MG63 (cell line): ENCODE measurements at places on chromosomes 1 and 21.

DNA sequence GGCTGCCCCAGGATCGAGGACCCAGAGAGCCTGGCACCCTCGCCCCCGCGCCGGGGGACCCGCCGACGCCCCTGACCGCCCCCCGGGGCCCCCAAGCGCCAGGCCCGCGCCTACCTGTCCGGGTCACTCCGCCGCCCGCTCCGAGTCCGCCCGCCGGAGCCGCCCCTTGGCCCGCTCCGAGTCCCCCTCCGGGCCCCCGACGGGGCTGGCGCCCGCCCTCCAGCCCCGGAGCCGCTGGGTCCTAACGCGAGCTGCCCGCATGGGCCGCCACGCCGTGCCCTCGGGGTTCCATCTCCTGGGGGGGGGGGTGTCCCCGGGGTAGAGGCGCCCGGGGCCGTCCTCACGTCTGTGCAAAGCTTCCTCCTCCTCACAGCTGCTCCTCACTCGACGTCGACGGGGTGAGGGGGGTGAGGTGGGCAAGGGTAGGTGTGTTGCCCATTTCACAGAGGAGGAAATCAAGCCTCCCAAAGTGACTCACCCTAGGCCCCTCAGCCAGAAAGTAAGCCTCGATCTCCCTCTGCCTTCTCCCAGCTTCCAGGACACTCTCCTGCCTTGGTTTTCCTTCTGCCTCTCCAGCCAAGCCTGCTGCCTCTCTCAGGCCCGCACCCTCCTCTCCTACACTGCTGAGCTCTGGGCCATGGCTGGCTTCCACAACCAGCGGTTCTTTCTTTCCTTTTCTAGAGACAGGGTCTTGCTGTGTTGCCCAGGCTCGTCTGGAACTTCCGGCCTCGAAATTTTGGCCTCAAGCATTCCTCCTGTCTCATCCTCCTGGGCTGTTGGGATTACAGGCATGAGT lies at the start of gene MFAP2:
TSS of gene MFAP2 (minus strand) at position 148 of the 796 bp plus-strand sequence. CDS start 2,347 bp downstream, outside the sequence.
- peak; percentile 70 for DNase-seq

DNA sequence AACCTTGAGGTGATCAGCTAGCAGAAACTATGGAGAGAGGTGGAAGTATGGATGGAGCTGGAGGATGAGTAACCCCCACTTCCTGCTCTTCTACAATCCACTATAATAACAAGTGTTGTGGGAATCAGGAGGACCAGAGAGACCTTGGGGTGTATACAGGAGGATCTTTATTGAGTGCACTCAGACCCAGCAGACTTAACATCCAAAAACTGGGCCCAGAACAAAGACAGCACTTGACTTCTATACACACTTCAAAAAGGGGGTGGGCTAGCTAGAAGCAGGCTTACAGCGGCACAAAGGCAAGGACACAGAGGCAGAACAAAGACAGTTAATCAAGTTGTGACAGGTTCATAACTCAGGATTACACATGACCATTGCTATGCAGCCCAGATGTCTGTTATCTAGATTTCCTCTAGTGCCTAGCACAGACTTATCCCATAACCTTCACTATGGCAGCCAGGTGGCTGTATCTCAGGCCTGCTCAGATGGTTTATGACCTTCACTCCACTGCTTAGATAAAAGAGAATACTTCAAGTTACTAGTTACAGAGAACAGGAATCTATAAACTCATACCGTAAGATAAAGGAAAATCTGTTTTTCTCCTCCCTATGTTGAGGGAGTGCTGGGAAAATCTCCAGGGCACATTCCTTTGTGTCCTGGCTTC lies 36.1 kb upstream of the PADI2 start:
- no peak for DNase-seq

GRCh38 chr1:205547936-205548827 lies 43.7 kb downstream of the CDK18 start:
- peak; percentile 33 for DNase-seq

- DNase-seq, result no peak
Observed at GRCh38 chr1:245915841-245916240, 591.2 kb downstream of the SMYD3 start.

DNA sequence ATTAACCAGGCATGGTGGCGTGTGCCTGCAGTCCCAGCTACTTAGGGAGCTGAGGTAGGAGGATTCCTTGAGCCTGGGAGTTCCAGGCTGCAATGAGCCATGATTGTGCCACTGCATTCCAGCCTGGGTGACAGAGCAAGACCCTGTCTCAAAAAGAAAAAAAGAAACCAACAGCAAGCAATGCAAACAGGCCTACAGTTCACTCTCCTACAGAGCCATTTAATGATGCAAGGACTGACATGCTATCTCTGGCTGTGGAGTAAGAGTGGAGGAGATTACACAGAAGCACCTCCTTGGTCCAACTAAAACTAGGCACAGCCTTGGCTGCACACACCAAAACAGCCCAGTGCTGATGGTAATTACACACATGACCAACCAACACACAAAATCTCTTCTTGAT lies 127.5 kb upstream of the SOD1 start:
- no peak for DNase-seq

DNA sequence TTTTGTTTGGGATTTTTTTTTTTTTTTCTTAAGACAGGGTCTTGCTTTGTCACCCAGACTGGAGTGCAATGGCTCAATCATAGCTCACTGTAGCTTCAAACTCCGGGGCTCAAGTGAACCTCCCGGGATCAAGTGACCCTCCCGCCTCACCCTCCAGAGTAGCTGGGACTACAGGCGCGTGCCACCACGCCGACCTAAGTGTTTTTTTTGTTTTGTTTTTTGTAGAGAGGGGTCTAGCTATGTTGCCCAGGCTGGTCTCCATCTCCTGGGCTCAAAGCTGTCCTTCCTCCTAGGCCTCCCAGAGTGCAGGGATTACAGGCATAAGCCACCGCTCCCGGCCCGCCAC lies 776 bp downstream of the HLCS start:
- DNase-seq, result no peak

- DNase-seq, result no peak
Observed at GRCh38 chr1:233473549-233474204, 140.2 kb upstream of the KCNK1 start.

GRCh38 chr1:65772607-65773006 lies 20.1 kb upstream of the PDE4B start:
- no peak for DNase-seq

DNA sequence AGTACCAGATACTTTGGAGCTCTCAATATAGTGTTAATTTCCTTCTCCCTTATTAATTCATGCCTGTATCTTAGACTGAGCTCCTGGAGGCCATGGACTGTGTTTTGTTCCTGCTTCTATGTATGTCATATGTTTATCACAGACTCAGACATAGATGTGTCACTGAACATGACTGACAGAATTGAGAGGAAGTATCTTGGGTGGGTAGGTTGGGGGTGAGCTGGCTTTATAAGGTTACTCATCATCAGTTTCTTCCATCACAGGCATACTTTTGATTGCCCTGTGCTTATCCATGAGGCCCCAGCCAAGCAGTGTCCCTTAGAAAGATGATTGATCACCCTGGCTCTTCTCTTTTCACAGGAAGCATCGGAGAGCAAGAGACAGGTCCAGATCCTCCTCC lies 5.6 kb upstream of the SH3D21 start:
- no peak for DNase-seq

- no peak for DNase-seq
Observed at GRCh38 chr21:34567604-34568155, 47.2 kb downstream of the RCAN1 start.

- DNase-seq, result no peak
Observed at GRCh38 chr1:52385376-52385775, 18.8 kb downstream of the ORC1 start.

- no peak for DNase-seq
Observed at GRCh38 chr1:195973311-195973904, 634.8 kb downstream of the KCNT2 start.

DNA sequence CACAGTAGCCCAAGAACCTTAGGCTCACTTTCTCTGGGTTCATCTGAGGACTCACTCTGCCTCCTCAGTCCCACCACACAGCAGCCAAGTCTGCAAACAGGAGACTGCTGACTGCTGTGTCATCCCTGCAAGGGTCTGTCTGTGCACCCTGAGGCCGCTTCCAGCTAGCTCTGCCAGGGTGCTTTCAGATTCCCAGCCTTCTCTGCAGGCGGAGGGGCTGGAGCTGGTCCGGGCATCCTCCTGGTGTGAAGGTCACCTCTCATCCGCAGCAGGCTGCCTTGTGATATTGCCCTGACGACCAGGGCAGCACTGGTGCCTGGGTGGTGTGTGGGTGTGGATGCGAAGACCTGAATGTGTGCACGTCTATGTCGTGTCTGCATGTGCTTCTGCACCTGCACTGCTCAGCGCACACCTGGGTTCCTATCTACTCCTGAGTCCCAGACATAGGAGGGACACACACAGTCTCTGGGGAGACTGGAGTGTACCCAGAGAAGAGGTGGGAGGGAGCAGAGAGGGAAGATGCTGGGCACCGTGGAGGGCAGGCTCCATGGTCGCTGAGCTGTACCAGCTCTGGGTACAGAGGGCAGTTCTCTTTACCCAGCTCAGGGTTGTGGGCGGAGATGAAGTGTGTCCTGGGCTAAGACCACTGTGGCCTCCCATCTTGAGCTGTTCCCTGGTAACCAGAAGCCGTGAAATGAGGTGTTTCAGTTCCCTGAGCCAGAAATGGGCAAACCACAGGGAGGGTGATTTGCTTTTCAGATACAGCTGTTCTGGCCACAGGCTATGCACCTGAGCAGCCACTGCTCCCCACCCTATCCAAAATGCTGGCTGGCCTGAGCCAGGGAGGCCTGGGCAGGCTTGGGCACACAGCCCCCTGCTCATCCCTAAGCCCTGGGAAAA lies 160.9 kb upstream of the CSF3R start:
- no peak for DNase-seq

DNA sequence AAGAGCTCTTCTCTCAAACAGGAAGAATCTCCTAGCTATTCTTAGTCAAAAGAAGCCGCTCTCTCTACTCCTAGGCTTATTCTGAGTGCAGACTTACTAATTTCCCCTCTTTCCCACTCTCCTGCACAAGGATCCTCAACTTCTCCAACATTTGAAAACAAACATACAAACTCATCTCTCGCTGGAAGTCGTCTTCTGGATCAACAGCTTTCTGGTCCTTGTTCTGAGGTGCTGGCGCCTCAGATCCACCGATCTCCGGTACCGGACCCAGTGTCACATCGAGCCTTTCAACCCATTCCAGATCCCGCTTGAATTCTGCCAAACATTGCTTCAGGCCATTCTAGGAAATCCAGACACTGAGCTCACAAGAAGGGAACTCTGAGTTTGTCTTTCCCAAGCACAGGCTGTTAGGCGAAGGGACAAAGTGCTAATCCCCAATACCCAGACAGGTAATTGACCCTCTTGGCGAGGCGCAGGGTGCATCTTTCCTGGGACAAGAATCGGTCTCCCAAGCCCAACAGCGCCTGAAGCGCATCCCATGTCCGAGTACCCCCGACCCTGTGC lies 696 bp downstream of the EBNA1BP2 start:
- peak; percentile 4 for DNase-seq

- peak; percentile 13 for DNase-seq
Observed at GRCh38 chr1:147723691-147724323, 36.6 kb downstream of the GJA5 start.

DNA sequence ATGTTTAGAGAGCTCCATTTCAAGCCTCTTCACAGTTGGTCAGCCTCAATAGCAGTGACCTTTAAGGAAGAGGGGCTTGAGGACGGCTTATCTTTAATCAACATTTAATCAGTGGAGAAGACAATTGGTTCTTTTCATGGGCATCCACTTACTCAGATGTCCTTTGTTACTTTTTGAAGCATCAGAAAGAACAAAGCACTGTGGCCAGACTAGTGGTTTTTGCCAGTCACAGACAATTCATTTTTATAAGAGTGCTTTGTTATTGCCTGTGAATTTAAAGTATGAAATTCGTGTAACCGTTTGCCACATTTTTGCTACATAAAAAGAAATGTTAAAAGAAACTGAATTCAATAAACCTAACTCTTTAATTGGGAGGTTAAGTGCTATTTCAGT lies 222.8 kb downstream of the TPR start:
- DNase-seq, result no peak

GRCh38 chr1:205513774-205514173 lies 9.3 kb downstream of the CDK18 start:
- no peak for DNase-seq

DNA sequence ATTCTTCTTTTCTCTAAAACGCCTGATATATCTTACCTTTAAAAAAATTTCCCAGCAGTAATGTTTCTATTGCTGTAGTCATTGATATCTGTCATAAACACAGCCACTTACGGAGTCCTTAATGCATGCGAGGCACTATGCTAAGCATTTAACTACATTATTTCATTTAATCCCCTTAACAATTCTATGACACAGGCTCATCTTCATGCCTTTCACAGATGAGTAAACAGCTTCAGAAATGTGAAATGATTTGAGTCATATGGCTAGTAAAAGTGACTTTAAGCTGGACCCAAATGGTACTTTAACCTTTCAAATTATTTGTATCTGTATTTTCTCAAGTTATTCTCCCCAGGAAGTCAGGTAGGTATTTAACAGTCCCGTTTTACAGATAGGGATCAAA lies 125.1 kb upstream of the FGGY start:
- DNase-seq, result no peak

DNA sequence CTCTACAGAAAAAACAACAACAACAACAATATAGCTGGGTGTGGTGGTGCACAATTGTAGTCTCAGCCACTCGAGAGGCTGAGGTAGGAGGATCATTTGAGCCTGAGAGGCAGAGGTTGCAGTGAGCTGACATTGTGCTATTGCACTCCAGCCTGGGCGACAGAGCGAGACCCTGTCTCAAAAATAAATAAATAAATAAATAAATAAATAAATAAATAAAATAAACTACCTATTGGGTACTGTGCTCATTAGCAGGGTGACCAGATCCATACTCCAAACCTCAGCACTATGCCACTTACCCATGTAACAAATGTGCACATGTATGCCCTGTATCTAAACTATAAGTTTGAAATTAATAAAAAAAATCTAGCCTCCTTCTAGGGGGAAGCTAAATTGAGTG lies 369.4 kb upstream of the AJAP1 start:
- no peak for DNase-seq

DNA sequence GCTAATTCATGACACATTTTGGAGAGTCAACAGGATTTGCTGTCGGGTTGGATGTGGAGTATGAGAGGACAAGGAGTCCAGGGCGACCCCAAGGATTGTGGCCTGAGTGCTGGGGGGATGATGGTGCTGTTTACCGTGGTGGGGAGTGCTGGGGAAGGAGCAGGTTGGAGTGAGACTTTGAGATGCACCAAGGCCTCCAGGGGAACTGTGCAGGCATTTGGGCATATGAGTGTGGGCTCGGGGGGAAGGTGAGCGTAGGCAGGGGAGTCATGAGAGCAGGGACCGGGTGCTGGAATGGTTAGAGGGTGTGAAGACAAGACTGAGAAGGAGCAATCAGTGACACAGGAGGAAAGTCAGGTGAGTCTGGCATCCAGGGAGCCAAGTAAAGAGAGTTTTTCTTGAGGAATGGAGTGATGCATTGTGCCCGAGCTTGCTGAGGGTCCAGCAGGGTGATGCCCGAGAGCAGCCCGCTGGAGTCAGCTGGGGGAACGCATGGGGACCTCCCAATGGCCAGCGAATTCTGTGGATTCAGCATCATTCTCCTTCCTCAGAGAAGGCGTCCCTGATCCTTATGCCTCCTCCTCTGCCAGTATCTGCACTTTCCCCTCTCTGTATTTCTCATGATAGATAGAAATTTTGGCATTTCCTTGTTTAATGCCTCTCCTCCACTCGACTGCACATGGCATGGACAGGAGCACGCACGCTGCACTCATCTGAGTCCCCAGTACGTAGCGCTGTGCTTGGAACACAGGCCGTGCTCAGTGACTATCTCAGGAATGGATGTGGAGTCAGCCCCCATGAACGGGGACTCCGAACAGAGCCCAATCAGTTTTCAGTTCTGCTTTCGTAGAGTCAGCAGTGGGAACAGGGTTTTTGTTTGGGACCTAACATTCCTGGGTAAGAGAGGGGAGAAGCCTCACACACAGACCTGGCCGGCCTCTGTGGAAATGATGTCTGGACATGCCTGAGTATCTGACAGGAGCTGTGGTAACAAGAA lies 52.1 kb upstream of the ETV3 start:
- no peak for DNase-seq
